HAP-1 (cell line): ENCODE measurements at places on chromosomes 13 and 19.

DNA sequence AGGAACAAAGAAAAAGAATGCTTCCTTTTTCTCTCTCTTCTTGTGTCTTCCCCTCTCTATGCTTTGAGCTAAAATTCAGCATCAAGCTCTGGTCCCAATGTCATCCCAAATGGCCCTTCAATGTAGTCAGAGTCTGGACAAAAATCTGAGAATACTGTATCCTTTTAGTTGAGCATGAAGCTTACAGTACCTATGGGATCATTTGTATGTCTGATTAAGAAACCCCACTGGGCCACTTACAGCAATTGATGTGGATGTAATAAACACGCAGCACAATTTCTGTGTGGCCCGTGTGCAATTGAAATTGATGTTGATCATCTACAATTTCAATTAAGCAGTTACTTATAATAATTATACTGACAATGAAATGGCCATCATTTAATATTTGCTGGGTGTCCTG is 188.9 kb upstream of the RNF113B start:
- no peak for DNase-seq

GRCh38 chr19:55468054-55468393 is 3.5 kb upstream of the C19orf85 start:
- no peak for DNase-seq

DNA sequence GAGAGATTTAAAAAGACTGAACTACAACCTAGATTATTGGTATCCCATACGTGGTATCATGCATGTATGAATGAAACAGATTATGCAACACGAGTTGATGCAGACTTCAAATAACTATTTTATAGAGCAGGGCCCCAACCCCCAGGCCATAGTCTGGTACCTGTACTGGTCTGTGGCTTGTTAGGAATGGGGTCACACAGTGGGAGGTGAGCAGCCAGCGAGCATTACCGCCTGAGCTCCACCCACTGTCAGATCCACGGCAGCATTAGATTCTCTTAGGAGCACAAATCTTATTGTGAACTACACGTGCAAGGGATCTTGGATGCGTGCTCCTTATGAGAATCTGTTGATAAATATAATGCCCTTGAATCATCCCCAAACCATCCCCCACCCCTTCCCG is 320.2 kb downstream of the TBC1D4 start:
- no peak for DNase-seq

- no peak for DNase-seq
These were observed 39.5 kb downstream of the DHRS12 start for GRCh38 chr13:51764184-51765141.

DNA sequence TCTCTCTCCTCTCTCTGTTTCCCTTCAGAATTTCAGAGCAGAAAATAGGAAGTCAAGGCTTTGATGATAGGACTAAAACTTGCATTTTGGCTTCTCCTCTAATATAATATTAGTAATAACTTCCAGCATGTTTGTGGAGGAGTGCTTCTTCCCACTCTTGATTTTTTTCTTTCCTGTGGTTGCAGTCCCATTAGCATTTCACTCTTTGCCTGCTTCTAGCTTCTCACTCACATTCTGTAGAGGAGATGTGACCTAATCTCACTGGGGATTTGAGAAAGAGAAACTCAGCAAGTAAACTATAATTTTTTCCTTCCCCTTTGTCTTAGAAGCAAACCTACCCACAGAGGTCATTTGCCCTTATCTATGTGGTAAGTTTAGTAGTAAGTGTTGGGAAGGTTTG is 169.4 kb upstream of the HTR2A start:
- DNase-seq: no peak

DNA sequence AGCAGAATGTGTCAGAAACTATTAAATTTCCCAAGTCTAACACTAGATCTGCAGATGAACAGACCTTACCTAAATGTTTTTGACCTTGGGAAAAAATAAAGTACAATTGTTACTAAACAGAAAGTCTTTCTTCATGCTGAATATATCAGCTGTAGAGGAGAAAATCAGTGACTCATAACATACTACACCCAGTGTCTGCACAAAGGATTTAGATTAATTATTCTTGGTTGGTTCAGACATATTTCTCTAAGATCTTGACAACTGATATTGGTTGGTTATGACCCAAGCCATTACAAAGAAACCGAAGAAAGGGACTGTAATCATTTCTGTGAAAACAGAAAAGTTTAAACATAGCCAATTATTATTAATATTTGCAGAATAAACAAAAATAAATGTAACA is 225.1 kb downstream of the HS6ST3 start:
- DNase-seq: no peak

- DNase-seq: no peak
These were observed 25.4 kb downstream of the MPHOSPH8 start for GRCh38 chr13:19658831-19659230.

DNA sequence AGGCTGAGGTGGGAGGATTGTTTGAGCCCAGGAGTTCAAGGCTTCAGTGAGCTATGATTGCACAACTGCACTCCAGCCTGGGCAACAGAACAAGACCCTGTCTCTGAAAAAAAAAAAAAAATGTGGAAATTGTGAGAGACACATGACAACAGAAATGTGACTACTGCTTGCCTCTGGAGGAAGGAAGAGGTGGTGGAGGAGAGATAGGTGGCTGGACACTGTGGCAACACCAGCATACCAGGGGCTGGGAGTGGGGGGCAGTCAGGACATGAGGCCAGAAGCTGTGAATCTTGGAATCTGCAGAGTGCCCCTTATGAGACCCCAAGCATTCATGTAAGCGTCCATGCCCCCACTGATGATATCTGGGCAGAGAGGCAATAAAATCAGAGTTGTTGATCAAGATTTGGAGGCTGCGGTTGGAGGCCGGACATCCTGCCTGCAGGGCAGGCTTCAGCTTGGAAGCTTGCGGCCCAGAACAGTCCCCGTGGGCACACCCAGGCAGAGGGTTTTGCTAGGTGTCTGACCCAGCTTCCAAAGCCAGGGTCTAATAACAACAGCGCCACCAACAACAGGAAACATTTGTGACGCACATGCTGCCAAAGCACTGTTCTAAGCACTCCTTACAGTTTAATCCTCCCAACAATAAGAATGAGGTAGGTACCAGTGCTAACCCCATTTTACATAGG is 16.9 kb downstream of the FAM187B start:
- no peak for DNase-seq

DNA sequence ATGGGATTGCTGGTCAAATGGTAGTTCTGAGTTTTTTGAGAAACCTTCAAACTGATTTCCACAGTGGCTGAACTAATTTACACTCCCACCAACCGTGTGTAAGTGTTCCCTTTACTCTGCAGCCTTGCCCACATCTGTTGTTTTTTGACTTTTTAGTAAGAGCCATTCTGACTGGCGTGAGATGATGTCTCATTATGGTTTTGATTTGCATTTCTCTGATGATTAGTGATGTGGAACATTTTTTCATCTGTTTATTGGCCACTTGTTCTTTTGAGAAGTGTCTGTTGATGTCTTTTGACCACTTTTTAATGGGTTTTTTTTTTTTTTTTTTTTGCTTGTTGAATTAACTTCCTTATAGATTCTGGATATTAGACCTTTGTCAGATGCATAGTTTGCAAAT is 4.3 kb downstream of the CAB39L start:
- DNase-seq: no peak
